Islet precursor cell (in vitro differentiated cells): ENCODE measurements at places on chromosomes 1 and 21.

GRCh38 chr1:39995973-39996393 is 41.0 kb downstream of the MFSD2A start:
- DNase-seq = no peak

GRCh38 chr1:162230096-162230495 is 146.6 kb downstream of the SPATA46 start:
- peak; percentile 61 for DNase-seq

DNA sequence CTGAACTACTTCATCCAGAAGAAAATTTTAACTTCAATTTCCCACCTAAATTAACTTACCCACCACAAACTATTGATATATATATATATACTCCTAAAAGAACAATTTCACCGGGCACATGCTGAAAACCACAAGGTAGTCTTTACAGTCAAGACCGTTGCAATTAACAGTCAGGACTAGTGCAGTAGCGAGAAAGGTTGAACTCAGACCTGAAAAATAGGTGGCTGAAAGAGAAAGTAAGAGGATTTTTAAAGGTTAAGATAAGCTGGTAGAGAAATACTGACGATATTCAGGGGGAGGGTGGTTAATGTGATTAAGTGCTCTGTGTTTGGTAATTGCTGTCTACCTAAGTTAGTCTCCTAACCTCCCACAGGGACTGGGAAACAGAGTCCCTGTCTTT is 1153.5 kb upstream of the TMPRSS15 start:
- DNase-seq = no peak

GRCh38 chr1:243475966-243476365 is 220.1 kb downstream of the SDCCAG8 start:
- DNase-seq = no peak

- no peak for DNase-seq
Measured at GRCh38 chr1:187417520-187417919, 588.8 kb downstream of the PLA2G4A start.

DNA sequence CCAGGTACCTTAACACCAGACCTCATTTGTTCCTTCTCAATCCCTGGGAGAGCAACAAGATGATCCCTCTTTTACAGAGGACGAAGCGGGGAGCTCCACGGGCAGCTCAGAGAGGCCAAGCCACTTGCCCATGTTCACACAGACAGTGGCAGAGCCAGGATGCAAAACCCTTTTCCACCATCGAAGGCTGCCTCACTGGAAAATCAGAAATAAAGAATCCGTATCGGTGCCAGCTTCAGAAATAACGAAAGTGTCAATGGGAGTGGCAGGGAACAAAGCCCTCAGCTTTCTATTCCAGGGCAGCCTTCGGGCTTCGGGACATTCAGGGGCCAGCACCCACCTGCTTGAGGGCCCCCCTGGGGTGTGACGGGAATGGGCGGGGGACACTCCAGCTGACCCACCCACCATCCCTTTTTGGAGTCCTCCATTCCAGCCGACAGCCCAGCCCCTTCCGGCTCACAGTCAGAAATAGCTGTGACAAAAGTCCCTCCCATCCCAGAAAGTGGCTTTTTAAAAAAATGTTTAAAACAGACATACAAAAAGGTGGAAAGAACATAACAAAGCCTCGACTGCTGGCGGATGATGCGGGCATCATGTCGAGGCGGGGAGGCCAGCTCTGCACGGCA is 6.0 kb downstream of the IFFO2 start:
- DNase-seq = no peak

DNA sequence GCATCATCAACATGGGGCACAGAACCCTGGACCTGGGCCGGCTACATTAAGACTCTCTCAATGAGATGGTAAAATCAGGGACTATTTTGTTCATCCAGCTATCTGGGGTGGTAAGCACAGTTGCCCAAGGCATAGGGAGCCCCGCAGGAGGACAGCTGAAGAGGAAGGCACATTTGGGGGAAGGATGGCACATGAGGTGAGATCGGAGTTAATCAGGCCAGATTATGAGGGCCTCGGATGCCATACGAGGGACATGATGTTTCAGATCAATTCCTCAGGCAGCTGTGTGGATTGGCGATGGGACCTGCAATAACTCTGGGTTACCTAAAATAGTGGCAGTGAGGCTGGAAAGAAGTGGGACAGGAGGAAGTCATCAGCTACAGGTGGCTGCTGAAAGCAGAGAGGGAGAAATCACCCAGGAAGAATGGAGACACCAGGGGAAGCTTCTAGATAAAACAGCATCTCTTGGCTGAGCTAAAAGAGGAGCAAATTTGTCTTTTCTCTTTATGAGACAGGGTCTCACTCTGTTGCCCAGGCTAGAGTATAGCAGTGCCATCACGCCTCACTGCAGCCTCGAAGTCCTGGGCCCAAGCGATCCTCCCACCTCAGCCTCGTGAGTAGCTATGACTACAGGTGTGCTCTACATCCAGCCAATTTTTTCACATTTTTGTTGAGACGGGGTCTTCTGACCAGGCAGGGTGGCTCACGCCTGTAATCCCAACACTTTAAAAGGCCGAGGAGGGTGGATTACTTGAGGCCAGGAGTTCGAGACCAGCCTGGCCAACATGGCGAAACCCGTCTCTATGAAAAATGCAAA is 21.1 kb downstream of the TOMM20 start:
- peak; percentile 43 for DNase-seq

GRCh38 chr21:15729674-15730483 is at the start of gene USP25:
Gene USP25 (plus strand): TSS chr21:15729982. CDS start chr21:15730394, 412 bp downstream.
- DNase-seq = peak; percentile 96

- DNase-seq = no peak
Measured at GRCh38 chr1:29210278-29211085, 20.3 kb downstream of the MECR start.

GRCh38 chr1:228414511-228415211 is 2.0 kb downstream of the TRIM17 start:
- peak; percentile 48 for DNase-seq

GRCh38 chr1:110262846-110263631 is 52.9 kb downstream of the KCNC4 start:
- DNase-seq = peak; percentile 48

DNA sequence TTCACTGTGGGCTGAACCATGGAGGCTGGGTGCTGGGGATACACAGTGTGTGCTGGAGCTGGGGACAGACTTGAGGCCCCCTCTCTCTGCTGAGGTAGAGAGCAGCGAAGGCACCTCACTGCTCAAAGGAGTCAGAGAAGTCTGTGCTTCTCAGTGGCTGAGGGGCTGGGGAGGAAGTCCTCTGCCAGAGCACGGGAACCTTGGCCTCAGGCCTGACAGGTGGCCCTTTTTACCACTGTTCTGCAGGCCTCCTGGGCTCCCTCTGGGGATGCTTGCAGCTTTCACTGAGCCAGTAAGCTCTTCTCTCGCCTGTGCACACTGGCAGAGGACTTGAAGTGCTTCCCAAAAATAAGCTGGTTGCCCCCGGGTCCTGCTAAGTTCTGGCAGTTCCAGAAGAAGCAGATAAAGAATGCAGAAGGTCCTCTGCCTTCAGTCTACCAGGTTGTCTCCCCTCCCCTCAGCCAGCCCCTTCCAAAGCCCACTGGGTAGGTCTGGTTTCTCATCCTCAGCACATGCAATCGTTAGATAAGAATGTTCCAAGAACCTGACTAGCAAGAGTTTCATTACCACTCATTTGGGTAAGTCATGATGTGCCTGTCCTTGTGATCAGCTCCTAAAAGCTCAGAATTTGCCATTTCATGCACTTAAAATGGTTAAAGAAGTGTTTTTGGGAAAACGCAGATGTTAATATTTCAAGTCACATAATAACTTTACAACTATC is 53.9 kb downstream of the TENT5C start:
- no peak for DNase-seq

DNA sequence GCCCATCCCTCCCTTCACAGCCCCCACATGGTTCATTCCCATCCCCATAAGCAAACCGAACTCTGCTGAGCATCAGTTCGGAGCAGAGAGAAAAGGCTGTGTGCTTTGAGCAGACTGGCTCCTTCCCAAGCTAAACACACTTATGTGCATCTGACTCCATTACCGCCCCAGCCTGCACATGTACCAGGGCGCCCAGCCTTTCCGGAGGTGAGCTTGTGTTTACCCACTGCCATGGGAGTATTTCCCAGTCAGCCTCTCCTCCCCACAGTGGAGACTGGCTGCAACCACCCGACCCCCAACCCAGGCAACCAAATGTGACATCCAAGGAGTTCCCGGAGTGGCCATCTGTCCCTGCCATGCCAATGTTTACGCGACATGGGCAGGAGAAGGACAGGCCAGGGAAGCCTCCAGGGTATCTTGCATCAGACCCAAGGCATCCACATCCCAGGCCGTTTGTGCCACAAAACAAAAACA is 9.4 kb downstream of the TIAM1 start:
- DNase-seq = no peak

GRCh38 chr1:55244476-55245099 is 29.4 kb upstream of the USP24 start:
- DNase-seq = no peak

DNA sequence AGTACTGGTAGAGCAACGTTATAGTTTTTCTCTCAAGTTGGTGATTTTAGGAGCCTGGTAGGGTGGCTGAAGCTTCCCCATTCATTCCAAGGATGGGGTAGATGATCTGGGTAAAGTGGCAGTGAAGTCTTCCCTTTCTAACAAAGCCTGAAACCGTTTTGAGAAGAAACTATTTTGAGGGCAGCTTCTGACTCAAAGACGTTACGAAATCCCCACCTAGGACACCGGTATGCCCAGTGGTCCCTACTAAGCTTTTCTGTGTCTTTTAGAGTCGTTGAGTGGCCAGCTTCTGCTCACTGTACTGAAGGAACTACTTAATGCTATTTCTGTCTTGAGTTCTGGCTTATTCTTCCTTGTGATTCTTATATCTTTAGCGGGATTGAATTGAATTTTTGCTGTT is 1.4 kb downstream of the WDTC1 start:
- DNase-seq = no peak

DNA sequence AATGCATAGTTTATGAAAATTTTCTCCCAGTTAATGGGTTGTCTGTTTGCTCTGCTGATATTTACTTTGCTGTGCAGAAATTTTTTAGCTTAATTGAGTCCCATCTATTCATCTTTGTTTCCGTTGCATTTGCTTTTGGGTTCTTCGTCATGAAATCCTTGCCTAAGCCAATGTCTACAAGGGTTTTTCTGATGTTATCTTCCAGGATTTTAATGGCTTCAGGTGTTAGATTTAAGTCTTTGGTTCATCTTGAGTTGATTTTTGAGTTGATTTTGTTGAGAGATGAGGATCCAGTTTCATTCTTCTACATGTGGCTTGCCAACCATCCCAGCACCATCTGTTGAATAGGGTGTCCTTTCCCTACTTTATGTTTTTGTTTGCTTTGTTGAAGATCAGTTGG is 85.2 kb downstream of the DRAM2 start:
- DNase-seq = no peak

- no peak for DNase-seq
Measured at GRCh38 chr1:110490791-110491451, 28.1 kb downstream of the KCNA10 start.

- no peak for DNase-seq
Measured at GRCh38 chr1:165287781-165288180, 68.7 kb downstream of the LMX1A start.

- no peak for DNase-seq
Measured at GRCh38 chr21:33208534-33208933, 21.2 kb upstream of the IFNAR2 start.

DNA sequence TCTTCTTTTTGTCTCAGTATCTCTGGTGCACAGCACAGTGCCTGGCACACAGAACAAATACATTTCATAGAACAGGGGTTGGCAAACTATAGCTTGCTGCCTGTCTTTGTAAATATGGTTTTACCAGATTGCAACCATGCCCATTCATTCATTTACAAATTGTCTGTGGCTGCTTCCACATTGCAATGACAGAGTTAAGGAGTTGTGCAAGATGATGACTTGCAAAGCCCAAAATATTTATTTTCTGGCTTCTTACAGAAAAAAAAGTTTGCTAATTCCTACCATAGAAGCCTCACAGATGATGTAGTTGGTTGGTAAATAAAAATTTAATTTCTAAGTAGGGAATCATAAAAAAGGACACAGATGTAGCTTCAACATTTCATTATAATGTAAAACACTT is 11.2 kb upstream of the HMGB4 start:
- DNase-seq = no peak

GRCh38 chr1:230072866-230073265 is 5.8 kb downstream of the GALNT2 start:
- no peak for DNase-seq

DNA sequence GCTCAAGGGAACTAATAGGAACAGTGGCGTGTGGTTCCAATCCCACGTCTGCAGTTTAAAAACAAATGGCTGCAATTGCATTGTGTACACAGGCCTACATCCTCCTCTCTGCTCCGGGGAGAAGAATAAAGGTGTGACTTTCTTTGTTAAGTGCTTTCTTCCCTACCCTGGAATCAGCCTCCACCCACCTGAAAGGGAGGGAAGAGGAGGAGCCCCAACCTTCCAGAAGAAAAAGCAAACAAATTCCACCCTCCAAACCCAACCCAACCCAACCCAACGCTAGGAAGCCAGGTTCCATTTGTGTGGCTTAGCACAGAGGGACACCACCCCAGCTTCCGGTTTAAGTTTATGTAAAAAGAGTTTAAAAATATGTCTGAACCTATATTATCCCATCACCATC is 11.8 kb upstream of the BACE2 start:
- DNase-seq = no peak

- no peak for DNase-seq
Measured at GRCh38 chr1:168157638-168158037, 20.9 kb upstream of the GPR161 start.

GRCh38 chr1:30887485-30888315 is 20.9 kb downstream of the SDC3 start:
- peak; percentile 95 for DNase-seq

DNA sequence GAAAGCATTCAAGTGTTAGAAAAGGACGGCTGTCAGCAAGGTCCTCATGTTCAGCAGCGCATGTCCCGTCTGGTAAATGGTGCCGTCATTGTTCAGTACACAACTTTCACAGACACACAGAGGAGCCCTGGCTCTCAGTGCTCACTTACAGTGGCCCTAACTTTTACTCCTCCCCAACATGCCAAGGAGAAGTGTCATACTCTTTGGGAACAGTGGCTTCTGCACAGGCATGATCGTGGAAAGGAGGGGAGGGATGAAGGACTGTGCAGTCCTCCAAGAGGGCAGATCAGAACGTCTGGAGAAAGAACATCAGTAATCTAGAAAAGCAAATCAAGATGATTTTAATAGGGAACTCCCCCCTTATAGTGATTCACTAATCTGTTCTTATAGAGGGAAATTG is 3.8 kb upstream of the GRHL3 start:
- DNase-seq = peak; percentile 68

- DNase-seq = no peak
Measured at GRCh38 chr1:178560871-178561376, 48.0 kb downstream of the TEX35 start.

GRCh38 chr1:13550663-13551062 is 33.0 kb upstream of the PDPN start:
- peak; percentile 61 for DNase-seq

DNA sequence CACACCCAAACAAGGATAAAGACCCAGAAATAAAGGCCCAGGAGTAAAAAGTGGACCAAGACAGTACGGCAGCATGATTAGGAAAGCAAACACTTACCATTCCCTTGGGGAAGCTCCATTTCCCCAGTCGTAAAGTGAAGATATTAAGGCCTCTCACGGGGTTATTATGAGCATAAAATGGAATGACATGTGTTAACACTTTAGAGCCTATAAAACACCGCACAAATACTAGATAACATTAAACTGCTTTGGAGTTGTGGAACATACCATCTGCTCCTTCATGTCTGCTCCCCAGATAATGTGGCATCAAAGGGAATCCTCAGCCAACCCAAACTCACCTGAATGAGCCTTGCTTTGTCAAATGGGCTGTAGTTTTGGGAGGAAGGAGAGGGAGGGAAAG is 8.9 kb upstream of the ITLN2 start:
- no peak for DNase-seq

GRCh38 chr1:225977937-225978748 is 21.0 kb downstream of the SDE2 start:
- DNase-seq = no peak
